ENCODE measurements at places on chromosomes 5 and 9.

GRCh38 chr9:133750982-133751649, 13.0 kb upstream of the SARDH start:
- no peak for DNase-seq

DNA sequence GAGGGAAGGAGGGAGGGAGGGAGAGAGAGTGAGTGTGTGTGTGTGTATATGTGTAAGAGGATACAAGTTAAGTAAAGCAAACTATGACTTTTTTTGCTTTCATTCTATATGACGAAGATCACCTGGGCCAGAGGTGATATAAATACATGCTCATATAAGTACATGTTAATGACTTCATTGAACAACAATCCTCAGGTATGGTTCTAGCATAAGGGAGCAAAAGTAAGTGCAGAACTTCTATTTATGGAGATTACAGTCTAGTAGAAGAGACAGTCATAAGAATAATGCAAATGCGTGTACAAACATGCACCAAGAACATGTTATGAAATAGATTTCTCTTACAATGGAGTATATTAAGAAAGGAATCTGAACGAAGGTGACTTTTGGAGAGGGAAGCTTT, 1804.0 kb downstream of the MAT2B start:
- DNase-seq, result no peak

GRCh38 chr5:3032513-3032912, 281.0 kb upstream of the IRX2 start:
- DNase-seq, result no peak

DNA sequence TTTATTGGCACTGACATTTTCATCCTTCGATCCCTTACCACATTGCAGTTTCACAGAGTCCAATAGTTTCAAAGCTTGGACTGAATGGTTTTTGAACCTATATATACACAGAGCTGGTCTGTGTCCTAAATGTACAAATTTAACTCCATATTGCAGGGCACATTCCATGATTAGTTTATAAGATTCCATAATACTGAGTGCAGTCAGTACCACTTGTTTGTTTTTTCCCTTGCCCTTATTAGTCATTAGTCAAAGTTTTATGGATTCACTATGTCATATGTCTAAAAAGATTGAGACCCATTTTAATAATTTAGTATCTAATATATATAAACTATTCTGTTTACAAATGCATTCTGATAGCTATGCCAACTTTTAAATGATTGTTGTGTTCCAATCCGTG, 654.8 kb upstream of the MEF2C start:
- DNase-seq, result no peak

DNA sequence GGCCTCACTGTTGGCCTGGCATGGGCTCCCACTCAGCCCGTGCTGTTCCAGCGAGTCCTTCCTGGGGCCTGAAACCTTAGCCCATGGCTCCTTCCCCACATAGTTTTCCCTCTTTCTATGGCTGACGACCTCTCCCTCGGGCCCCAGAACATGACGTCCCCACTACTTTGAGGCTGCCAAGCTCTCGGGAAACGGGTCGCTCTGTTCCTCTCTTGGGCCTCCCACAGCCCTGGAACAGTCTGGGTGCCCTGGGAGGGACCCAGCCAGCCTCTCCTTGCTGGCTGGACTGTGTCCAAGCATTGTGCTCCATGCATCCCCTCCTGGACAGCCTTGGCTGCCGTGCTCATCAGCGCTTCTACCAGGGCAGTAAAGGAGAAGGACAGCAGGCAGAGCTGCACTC, 118.3 kb downstream of the SYK start:
- DNase-seq, result no peak

DNA sequence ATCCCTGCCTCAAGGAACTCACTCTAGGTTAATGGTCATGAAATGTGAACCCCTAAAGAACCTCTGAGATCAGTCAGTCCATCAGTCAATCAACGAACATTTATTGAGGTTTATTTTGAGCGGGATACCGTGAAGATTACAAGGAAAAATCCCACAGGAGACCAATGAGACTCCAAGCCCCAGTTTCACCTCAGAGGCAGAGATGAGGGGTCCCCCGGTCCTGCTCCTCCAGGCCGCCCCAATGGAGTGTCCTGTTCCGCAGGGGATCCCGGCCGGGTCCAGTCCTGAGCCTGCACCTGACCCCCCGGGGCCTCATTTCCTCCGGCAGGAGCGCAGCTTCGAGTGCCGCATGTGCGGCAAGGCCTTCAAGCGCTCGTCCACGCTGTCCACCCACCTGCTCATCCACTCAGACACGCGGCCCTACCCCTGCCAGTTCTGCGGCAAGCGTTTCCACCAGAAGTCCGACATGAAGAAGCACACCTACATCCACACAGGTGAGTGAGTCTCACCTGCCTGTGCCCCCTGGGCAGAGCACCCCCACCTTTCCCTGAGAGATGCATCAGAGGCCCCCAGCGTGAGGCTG, 11.0 kb downstream of the GFI1B start:
- no peak for DNase-seq

DNA sequence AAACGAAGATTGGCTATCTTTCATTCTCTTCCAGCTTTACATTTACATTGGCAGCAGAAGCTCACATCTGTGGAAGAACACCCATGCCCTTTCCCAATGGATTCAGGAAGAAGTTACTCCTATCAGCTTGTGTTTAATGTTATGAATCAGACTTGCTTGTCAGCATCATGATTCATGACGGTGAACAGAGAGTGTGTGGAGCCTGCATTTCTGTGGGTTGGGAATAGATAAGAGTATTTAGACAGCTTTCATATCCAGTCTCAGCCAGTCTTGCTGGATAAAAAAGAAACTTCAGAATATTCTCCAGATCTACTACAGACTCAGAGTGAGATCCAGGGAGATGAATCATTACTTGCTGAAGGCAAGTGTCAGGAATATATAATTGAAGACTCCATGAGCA, 812.9 kb upstream of the ZNF608 start:
- no peak for DNase-seq

DNA sequence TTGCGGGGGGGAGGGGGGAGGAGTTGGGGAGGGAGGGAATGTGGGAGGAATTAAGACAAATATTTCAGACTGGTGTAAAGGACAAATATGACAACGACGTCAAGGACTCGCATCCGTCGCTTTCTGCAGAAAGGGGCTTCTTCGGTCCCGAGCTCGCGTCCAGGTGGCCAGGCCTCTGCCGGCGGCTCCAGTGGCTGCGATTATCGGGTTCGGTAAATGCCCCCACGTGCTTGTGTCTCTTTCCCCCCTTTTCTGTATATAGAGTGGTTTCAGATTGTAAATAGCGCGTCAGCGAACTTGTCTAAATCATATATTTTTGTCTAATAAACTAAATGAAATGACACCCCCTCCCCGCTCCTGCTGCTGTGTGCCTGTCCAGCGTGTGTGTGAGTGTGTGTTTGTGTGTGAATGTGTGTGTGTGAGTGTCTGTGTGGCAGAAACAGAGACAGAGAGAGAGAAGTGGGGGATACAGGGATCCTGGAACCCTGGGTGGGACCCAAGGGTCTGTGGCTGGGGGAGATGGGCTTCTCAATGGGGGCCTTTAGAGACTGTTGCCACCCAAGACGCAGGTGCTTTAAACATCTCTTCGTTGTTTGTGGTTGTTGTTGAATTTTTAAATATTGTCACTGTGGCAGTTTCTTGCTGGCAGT, 5.6 kb downstream of the IRX1 start:
- no peak for DNase-seq

DNA sequence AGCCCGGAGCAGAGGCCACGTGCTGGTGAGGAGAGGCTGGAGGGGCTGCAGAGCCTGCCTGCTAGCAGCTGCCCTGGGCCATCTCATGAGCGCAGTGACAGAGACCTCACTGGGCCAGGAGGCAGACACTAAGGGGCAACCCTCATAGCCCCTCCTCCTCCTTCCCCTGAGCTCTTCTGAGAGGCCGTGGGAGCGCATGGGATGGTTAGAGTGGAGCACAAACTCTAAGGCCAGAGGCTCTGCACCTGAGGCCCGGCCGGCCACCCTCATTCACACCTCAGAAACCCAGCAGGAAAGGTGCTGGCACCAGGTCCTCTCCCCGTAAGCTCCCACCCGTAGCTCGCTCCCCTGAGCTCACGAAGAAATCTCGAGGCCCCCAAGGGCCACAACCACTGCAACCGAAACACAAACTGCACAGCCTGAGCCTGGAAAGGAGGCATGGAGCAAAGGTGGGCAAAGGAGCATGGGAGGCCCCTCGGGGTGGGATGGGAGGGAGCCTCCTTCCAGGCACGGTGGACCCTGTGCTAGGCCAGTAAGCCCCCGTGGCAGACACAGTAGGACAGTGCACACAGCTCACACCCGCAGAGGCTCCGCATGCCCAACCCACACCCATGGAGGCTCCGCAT, 17.7 kb downstream of the CAMSAP1 start:
- no peak for DNase-seq

DNA sequence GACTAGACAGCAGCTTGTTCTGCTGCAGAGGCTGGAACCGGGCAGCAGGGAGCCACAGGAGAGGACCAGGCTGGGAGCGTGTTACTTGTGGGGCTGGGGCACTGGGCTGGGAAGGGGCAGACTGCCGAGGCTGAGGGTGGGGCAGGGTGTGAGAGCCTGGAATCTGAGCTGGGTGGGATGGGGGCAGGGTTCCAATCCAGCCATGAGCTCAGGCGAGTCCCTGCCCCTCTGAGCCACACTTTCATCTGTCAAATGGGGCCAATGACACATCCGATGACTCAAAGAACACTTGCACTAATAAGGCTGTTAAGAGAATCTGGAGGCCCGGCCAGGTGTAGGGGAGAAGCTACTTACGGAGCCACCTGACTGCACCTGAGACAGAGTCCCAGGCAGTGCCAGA, 18.7 kb upstream of the WDR38 start:
- DNase-seq, result no peak

DNA sequence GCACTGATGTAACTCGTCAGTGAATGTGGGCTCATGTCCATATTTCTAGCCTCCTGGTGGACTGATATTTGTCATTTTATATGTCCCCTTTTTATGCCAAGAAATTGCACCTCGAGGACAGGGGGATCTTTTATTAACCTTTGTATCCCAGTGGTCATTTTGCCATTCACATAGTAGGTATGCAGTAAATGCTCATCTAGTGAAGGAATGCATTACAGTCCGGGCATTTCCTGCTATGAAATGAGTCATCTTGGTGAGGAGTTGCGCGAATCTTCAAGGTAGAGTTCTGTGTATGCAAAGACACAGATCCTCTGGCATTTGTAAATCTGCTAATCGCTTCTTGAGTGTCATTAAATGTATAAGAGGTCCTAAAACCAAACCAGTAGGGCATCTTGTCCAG, 755.5 kb upstream of the ADAMTS16 start:
- DNase-seq, result no peak

GRCh38 chr9:128072144-128073021, 4.4 kb downstream of the SLC25A25 start:
- peak; percentile 40 for DNase-seq

- DNase-seq, result no peak
These were observed 41.8 kb downstream of the CDO1 start for GRCh38 chr5:115774684-115775083.

DNA sequence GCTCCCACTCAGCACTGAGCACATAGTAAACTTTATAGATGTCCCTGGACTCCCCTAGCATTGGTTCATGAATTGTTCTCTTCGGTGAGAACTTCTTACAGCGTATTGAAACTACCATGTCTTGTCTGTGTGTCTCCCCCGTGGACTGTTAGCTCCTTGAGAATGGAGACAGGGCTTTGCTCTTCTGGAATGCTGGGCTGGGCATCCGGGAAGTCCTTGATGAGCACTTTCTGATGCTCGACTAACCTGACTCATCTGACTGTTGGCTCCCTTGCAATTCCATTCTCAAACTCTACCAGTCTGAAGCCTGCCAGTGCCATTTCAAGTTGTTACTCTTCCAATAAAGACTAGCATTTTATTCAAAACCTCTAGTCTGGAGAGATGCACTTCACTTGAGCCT, 15.0 kb upstream of the PFDN1 start:
- DNase-seq, result no peak

DNA sequence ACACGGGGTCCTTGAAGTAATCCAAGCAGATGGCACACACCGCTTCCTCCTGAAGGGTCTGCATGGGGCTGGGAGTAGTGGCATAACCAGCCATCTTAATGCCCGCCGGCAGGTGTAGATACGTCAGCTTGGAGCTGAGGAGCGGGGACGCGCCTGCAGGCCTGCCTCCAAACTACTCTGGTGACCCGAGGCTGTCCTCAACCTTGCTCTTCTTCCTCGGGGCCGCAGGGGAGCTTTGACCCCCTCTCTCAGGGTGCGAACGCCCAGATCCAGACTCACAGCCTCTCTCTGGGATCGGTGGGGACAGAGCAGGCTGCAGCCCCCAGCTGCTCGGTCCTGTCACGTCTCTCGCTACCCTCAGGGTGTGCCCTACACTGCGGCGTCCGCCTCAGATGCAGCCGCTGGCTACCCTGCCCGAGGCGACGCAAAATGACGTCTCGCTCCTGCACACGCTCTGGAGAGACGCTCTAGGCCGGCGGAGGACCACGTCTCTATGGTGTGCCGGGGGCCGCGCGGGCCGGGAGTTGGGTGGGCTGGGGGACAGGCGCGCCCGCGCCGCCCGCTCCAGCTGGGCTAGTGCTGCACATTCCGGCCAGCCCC, at the start of gene TRIM52:
Gene TRIM52, minus strand, starts transcription at position 424 of the 600 bp plus-strand sequence. Its CDS starts 330 bp downstream, at position 94.
- peak; percentile 81 for DNase-seq

DNA sequence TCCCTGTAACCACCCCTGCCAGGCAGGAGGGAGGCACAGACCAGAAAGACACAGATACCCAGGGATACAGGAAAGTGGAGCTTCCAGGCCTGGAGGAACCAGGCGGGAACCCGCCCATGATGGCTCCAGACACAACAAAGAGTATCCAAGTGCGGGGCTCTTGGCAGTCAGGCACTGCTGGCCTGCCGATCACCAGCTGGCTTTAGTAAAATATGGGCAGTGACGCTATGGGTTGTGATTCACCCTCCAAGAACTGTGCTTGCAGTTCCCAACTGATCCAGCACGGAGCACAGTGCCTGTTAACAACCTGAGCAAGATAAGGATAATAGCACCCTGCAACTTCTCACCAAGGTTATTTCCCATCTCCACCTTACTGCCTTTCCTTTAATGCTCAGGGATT, 463.3 kb downstream of the IRX1 start:
- DNase-seq, result no peak

DNA sequence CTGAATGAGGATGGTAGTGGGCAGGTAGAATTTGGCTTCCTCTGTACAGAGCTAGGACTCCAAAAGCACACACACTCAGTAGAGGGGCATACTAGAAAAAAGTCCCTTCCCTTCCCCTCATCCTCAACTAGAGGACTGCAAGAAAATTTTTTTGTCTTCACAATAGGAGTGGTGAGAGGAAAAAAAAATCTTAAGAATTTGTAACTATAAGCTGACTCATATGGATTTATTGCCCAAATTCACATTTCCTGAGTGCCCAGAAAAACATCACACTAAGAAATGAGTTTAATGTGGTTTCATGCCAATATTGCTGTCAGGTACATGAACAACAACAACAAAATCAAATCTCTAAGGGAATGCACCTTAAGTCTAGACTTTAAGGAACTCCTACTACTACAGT, 43.7 kb downstream of the RANBP6 start:
- DNase-seq, result no peak
